ENCODE measurements at places on chromosomes 12 and 14.

DNA sequence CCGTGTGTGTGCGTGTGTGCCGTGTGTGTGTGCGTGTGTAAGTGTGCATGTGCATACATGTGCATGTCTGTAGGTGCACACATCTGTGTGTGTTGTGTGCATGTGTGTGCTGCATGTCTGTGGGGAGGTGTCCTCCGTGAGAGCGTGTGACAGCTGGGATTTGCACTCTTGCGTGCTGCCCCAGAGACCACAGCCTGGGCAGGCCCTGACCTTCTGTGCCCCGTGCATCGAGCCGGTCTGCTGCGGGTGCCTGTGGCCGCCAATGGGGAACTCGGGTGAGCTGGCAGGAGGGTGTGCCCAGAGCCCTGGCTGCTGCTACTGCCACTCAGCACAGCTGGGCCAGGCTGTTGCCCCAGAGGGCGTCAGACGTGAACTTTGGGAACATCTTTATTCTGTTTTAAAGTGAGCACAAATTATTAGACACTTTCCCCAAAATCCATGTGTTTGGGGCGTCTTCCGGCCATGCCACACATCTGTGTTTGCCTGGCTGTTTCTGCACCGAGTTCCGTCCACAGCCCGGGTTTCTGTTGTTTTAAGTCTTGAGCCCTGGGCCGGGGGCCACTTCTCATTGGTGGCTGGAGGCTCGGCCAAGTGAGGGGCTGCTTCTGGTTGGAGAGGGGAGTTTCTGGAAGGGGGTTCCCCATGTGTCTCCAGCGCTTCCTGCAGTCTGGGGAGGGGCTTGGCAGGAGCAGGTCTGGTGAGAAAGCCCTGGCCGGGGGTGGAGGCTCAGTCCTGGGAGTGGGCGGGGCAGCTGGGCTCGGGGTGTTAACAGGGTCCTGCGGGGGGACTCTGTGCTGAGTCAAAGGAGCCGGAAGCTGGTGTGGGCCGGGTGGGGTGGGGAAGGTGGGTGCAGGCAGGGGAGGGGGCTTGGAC is 7.6 kb downstream of the CEP170B start:
- no peak for DNase-seq

- no peak for DNase-seq
These were observed 153.0 kb downstream of the MYRFL start for GRCh38 chr12:69978020-69978419.

DNA sequence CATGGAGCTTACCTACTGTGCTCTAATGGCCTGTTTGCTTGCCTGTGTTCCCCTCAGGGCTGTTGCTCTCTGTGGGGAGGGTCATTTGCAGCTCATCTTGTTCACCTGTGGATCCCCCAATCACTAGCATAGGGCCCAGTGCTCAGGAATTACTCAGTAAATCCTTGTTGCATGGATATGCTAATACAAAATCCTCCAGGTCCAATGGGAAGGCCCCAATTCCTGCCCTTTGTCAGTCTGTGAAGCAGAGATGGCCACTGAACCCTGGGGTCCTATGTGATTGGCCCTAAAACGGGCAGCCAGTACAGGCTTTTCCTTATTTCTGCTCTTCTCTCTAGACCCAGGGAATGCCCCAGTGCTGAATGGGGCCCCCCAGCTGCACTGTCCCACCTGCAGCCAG is 44.1 kb downstream of the FOS start:
- no peak for DNase-seq

- DNase-seq = no peak
These were observed 15.5 kb downstream of the PRKAB1 start for GRCh38 chr12:119683413-119683812.

GRCh38 chr12:22018860-22019259 is 27.2 kb upstream of the CMAS start:
- DNase-seq = no peak

DNA sequence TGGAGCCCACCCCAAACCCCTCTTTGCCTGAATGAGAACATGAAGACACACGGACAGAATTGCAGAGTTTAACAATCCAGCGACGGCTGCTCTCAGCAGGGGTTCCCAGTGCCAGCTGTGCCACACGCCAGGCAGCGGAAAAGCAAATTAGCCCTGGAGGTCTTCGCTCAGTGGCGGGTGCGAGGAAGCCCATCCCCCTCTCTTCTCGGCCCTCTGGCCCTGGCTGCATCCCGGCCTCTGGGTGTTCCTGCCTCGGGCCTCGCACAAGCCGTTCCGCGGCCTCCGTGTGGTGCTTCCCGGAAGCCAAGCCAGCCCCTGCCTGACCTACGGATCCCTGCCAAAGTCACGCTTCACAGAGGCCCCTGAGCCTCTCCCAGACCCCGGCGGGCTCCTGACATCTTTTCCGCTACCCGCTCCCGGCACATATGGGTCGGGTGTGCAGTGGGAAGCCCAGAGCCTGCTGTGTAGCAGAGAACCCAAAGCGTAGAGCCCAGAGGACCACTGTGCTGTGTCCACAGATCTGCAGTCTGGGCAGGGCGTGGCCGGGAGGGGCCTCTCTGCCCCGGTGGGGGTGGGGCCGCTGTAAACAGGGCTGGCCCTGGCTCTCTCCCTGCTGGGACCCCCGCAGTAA is 70.7 kb upstream of the GALNT9 start:
- no peak for DNase-seq

GRCh38 chr12:15005064-15005463 is 32.2 kb downstream of the PDE6H start:
- DNase-seq = no peak

DNA sequence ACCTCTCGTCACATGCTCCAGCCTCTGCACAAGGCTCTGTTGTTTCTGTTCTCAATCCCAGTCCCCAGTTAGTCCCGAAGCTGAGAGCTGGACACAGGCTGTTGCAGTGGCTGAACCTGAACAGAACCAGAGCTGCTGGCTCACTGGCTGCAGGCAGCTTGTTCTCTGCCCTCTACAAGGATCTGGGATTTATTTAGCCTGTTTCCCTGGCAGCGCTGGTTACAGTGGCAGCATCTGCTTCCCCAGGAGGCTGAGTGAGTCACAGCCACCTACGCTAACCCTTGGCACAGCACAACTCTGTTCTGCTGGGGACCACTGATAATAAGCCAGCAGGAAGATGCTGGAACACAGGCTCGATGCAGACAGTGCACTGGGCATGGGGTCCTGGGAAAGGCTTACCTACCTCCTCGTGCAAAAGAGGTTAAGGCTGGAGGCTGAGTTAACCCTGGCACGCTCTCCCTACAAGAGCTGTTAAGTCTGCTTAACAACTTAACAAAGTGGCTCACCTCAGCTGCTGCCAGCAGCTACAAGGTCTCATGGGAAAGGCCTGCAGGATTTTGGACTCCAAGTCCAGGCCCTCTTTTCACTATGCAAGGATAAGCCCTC is 299.6 kb downstream of the PCNX1 start:
- no peak for DNase-seq

DNA sequence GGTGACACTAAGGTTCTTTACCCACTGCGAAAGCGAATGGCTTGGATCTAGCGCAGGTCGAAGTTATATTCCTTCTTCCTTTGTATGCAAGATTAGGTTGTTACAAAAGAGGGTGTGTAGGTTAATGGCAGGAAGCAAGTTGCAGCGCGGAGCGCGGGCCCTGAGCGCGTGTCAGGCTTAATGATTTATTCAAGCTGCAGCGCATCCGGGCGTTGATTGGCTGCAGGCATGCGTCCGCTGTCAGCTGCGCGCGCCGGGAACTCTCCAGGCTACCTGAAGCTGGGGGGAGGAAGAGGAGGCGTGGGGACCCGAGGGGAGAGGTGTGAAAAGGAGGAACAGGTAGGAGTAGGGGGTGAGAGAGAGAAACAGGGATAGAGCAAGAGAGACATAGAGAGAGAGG is 7.4 kb downstream of the ASCL1 start:
- DNase-seq = peak; percentile 21

DNA sequence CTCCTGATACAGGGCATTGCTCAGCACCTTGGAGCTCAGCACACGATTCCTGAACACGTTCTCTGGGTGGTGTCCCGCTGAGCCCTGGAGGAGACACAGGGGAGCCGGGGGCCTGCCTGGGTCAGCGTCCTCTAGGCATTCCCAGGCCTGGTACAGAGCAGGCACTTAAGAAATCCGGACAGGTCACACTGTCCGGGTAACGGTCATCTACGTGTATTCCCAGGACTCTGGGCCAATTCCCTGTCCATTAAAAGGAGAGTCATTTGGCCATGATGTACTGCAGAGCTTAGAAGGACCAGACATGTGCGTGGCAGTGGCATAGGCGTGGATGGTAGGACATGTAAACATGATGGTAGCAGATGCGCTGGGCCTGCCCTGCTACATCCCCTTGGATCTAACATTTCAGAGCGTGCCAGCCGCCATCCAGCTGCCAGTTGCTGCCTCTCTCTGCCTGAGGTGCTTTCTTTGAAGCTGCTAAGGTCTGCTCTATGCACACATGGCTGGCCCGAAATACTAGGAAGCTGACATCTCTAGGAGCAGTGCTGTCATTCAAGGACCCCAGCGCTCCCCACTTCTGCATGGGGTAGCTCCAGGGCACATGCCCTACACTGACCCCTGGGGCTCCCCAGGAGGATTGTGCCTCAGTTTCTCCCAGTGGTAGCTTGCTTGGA is 273.1 kb upstream of the RTL1 start:
- DNase-seq = no peak

- peak; percentile 90 for DNase-seq
These were observed 37.3 kb downstream of the PTPN11 start for GRCh38 chr12:112456029-112456428.

GRCh38 chr14:53900499-53900898 is 56.1 kb downstream of the BMP4 start:
- no peak for DNase-seq

DNA sequence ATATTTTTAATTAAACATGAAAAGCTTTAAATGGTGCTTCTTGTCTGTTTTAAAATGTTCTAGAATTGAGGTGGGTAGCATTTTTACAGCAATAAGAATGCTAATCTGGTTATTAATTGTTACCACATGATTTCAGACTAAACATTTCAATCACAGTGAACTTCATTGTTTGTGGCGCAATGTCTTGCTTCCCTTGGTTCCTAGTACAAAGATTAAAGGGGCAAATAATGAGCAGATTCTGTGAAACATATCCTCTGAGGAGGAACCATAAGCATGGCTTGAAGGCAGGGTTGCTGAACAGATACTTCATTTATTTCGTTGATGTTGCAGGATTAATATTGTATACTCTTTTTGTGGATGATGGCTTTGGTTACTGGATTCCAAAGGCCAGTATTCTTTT is 162.1 kb downstream of the FUT8 start:
- peak; percentile 20 for DNase-seq

GRCh38 chr12:75764091-75764841 is 252.9 kb upstream of the KRR1 start:
- DNase-seq = no peak

DNA sequence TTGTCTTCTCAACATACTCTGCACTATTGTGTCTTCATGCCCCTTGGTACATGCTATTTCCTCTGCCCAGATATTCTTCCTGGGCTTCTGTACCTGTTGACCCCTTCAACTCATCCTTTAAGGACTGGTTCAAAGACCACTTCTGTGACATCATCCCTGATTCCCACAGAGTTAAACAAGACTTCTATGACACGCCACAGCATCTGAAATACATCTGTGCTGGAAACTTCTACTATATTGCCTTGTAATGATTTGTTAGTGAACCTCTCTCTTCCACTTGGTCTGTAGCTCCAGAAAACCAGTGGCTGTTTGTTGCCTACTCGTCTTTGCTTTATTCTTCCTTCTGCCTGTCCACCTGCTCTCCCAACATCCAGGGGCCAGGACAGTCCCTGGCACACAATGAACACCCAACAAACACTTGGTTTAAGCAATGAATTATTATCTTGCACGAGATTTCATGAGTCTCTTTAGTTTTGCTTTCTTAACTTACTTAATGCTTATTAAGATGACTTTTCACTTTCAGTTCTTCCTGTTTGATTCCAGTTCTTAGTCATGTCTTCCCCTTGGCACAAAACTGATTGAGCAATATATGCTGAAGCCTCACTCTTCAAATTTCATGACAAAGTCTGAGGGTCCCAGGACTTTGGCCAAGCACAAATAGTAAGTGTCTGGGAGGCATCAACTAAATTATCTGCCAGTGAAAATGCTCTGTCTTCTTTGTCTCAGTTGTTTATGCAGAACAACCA is 485.9 kb downstream of the APAF1 start:
- no peak for DNase-seq

DNA sequence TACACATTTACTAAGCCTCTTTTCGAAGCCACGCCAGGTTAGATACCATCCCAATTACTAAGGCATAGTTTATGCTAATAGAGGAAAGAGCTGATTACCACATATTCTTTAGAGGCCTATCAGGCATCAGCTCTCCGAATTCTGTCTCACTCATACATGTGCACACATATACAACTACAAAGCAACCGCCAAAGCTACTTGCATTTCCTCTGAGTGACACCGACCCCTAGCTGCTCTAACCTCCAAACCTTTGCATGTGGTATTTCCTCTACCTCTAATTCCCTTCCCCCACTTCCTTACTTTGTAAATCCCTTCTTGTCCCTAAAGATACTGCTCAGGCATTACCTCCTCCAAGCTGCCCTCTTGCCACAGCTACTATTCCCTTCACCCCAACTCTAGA is 107.2 kb downstream of the DUSP6 start:
- no peak for DNase-seq

GRCh38 chr14:51176839-51177238 is 63.2 kb upstream of the TMX1 start:
- no peak for DNase-seq

GRCh38 chr12:69065775-69066174 is 132.8 kb upstream of the CPM start:
- DNase-seq = no peak

GRCh38 chr12:26798023-26798422 is 35.0 kb downstream of the ITPR2 start:
- no peak for DNase-seq

GRCh38 chr14:61320806-61321384 is 484 bp upstream of the PRKCH start:
- DNase-seq = no peak

- no peak for DNase-seq
These were observed 41.5 kb downstream of the SNAPC1 start for GRCh38 chr14:61803755-61804154.

GRCh38 chr12:118377884-118378470 is 1.6 kb downstream of the SUDS3 start:
- DNase-seq = peak; percentile 60

- DNase-seq = no peak
These were observed 18.6 kb downstream of the LRIG3 start for GRCh38 chr12:58901664-58902063.

DNA sequence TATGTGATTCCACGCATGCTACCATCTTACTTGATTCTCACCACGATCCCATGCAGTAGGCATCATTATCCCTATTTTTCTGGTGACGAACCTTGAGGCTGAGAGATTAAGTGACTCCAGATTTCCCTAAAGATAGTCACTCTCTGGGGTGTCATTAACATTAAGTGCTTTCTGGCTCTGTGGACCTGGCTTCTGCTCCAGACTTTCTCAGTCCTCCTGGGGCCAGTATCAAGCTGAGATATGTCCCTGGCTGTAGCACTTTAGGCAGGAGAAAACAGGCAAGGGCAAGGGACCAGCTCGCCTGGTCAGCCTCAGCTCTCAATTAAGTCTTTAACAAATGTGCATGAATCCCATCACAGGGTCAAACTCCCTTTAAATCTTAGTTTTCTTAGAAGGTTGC is 38.3 kb upstream of the PRB2 start:
- DNase-seq = no peak

DNA sequence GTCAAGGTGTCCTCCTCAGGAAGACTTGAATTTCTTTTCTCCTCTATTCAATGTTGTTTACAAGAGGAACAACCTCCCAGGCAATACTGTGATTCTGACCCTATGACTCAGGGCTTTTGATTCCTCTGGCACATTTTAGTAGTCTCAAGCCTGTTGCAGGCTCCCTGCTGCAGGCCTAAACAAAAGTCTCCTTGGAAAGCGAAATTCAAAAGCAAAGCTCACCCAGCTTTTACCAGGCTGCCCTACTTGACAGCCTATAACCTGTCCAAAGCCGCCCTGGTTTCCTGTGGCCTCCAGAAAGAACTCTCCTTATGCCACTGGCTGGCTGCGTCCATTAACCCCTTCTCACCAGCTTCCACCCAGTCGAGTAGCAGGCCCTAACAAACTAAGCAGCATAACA is 11.6 kb downstream of the FGD6 start:
- peak; percentile 54 for DNase-seq
